ENCODE measurements at places on chromosomes 3 and 15.

- no peak for DNase-seq
Measured at GRCh38 chr15:28989239-28989830, 103.6 kb downstream of the APBA2 start.

DNA sequence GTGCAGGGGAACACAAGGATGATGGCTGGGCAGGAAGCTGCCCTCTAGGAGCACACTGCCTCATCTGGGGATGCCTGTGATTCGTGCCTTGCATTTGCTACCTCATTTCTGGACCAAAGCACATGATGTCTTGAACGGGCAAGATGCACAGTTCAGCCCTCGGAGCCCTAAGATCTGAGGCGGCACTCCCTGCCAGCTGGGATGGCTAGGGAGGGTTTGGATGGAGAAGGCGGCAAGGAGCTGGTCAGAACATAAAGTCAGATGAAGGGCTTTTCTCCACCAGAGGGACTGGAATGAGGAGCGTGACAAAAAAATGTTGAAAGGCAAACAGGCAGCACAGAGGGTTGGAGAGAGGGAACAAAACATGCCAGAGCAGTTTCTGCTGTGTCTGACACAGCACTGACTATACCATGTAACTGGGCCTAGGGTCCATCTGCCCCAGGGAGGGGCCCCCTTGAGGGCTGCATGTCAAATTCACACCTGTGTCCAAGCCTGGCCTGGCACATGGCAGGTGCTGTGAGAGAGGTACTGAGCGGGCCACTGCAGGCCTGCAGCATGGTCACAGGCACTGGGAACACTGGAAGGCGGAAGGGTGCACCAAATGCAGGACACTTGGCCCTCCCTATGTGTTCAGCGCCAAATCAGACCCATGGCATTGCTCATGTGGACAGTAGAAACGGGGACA, 21.7 kb downstream of the TMEM43 start:
- no peak for DNase-seq

DNA sequence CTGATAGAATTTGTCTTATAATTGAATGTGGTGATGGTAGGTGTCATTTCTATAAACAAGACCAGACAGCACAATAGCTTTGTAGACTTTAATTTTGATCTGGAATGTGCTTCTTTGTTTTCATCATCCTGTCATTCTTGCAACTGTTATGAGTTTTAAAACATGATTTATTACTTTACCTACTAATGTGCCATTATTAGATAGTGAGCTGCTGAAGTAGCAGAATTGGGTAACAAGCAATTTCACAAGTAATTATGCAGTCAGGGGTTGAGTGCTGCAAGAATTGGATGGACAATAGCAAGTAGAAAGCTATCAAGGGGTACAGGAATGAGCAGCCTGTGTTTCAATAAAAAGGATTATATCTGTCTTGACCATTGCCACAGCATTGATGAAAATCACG, 975.6 kb downstream of the ROBO1 start:
- DNase-seq: no peak

- DNase-seq: no peak
Measured at GRCh38 chr3:164608554-164609276, 469.6 kb downstream of the SI start.

DNA sequence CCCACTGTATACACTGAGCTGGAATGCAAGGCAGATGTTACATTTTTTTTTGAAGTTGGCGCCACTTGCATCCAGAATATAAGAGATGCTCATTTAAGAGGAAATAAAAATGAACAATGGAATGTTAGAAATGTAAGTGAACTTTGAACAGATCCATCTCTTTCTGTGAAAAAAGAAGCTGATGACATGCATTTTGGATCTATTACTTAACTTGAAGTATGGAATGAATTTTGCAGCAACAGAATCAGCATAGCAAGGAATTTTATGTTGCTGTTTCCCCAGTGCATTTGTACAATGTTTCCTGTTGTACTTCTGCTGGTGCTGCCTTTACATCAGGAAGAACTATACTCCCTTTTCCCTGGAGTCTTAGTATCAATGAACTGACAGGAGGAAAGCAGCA, 178.2 kb downstream of the LSAMP start:
- no peak for DNase-seq

DNA sequence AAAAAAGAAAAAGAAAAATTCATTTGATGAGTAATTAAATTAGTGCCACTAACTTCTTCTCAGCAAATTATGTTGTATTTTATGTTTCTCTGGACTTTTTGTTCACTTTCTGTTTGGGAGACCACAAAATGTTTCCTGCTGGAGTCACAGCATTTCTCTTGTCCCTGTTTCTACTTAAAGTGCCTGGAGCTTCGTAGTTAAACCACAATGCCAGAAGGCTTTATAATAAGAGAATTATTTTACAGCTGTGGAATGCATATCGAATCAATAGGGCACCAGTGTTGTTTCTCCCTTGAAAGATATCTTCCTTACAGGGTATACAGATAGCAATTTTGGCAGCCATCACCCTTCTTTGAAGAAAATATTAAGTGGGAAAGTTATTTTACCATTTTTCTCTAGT, 3.2 kb downstream of the DTWD1 start:
- peak; percentile 83 for DNase-seq

DNA sequence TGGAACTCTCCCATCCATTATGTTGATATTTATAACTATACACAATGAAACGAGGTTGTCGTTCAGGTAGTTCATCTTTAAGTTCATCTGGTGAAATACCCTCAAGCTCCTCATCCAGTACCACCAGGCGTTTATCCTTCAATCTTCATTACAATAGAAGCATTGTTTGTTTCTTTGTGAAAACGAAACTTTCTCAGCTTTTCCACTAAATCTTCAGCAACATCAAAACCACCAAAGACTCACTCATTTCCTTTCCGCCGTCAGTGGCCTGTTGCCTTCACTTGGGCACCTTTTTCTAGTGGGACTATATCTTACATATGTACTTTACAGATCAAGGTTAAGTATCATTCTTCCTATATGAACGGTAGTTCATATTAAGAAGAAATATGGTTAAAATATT, 44.1 kb upstream of the TFG start:
- DNase-seq: no peak

DNA sequence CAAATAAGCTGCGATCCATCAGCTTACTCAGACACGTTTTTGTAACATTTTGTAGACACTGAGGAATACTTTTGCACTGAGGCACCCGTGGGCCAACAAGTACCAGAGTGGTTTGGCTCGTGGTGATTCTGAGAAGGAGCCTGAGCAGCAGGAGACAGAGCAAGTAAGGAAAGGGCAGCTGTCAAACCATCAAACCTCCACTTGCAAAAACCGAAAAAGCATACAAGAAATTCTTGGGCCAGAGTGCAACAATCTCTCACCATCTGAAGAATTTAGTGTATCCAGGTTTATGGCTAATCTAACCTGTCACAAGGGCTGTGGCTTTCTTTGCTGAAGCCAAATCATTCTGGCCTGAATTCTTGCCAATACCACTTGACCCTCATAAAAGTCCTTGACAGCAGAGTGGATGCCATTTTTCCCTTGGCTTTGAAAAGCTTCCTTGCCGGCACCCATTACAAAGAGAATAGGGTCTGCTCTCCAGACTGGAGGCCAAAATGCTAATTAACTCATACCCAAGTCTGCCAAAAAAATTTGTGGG, 56.7 kb downstream of the MYO1E start:
- no peak for DNase-seq

All from fibroblast of skin of left quadriceps (primary cell).